ENCODE measurements at places on chromosomes 4 and X.

DNA sequence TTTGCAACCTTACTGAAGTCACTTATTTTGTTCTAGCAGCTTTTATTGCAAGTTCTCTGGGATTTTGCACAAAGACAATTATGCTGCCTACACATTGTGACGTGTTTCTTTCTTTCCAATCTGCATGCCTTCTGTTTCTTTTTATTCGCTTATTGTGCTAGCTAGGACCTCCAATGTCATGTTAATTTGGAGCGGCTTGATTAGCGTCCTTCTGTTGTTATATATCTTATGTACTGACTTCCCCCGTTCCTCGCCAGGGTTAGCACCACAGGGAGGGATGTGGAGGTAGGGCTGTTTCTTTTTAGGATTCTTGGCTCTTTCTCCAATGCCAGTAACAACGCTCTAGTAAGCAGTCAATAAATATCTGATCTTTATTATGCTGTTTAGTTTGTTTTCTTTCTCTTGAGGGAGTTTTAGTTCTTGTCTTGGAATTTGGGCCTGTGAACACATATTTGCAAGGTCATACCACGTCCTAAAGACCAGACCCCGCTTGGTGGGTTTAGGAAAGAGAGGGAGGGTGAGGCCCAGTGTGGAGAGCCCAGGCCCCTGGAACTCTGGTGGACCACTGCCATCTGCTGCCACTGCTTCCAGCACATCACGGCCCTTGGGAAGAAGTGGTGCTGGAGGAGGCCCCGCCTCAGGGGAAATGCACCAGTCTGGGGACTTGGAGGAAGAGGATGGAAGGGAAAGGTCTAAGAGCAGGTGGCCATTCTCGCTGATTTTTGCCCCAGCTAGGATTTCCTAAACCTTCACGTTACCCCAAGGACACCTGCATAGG lies 129.1 kb downstream of the TRIML1 start:
- no peak for DNase-seq

- no peak for DNase-seq
These were observed 7.3 kb downstream of the EMCN start for GRCh38 chr4:100510551-100510950.

GRCh38 chrX:132908891-132909290 lies 49.5 kb downstream of the HS6ST2 start:
- no peak for DNase-seq

DNA sequence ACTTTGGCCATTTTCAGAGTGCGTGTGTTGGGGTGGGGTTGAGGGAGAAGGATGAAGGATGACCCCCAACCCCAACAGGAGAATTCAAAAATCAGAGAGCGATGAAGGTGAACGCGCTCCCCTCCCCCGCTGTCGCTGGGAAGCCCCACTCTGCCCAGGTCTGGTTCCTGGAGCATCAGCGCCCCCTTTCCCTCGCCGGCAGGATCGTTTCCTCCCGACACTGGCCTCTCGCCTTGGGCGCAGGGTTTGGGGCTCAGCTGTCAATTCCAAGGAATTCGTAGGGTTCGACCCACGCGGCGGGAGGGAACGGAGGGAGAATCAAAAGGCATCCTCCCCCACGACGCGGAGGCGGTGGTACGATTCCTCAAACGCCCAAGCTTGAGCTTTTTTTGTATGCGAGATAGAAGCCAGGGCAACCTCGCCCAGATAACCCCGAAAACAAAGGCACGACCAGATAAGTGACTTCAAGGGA lies 1.0 kb upstream of the PDGFRA start:
- no peak for DNase-seq

- no peak for DNase-seq
These were observed 672 bp upstream of the C1QTNF7 start for GRCh38 chr4:15427161-15427560.

DNA sequence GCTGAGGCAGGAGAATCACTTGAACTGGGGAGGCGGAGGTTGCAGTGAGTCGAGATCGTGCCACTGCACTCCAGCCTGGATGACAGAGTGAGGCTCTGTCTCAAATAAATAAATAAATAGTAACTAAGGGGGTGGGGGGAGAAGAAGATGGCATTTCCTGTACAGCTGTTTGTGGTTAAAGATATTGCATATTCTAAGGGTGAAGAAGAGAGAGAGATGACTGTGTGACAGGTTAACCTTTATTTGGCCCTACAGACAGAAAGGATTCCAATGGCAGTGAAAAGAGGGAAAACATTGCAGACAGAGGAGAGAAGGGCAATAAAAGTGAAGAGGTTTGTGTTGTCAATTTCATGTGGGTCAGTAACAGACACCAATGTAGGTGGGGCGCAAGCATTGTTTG lies 9.4 kb downstream of the TASL start:
- DNase-seq: no peak

DNA sequence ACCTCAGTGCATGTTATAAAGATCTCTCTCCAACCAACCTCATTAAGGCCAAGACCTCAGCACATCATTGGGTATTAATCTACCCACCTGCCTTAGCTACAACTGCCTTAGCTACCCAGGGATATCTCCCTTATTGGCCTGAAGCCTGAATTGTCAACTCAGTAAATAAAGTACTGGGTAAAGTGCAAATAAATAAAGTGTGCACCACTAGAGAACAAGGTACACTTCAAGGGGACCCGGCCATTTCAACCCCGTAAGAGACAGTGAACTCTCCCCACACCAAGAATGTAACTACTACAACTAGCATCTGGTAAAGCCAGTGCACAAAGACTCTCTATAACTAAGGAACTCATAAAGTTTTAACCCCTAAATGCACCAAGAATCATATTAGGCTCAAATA lies 61.7 kb upstream of the POU3F4 start:
- DNase-seq: no peak

DNA sequence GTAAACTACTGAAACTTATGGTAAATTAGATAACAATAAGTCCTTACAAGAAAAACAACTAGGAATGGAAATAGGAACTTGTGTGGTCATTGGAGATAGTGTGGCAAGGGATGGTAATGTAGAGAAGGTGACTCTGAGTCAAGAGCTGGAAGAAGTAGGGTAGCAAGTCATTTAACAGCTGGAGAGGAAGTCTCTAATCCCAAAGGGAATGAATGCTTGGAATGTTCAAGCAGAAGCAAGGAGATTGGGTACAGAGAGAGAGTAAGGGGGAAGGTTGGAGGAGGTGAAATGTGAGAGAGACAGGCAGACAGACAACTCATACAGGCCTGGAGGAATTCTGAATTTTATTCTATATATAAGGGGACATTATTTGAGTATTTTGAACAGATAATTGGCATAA lies 260.6 kb upstream of the MAD2L1 start:
- DNase-seq: no peak

DNA sequence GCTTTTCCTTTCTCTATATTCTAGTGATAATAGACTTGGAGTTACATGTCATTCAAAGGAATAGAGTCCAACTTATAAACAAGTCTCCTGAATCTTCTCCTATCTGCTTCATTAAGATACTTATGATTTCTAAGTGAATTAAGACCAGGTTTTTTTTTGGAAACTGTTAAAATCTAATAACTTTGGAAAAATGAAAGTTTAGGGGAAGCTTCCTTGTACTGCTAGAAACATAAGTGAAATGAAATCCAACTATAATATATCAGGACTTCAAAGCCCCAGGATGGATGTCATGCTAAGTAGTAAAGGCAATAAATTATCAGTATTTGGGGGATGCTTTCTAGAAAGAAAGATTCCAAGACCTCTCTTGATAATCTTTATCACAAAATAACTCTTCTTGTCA lies 24.8 kb downstream of the GRIA2 start:
- DNase-seq: no peak

DNA sequence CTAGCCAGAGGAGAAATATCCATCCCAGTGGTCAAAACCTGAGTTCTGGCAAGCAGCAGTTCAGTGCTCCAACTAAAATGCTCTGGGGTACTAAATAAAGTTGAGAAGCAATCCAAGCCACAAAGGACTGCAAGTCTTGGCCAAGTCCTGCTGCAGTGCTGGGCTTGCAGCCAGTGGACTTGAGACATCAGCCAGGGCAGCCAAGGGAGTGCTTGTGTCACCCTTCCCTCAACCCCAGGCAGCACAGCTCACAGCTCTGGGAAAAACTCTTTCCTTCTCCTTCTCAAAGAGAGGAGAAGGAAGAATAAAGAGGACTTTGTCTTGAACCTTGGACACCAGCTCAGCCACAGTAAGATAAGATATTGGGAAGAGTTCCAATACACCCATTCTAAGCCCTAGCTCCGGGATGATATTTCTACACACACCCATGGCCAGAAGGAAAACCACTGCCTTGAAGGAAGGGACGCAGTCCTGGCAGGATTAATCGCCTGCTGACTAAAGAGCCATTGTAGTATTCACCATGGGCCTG lies 99.8 kb downstream of the PTCHD1 start:
- DNase-seq: no peak

DNA sequence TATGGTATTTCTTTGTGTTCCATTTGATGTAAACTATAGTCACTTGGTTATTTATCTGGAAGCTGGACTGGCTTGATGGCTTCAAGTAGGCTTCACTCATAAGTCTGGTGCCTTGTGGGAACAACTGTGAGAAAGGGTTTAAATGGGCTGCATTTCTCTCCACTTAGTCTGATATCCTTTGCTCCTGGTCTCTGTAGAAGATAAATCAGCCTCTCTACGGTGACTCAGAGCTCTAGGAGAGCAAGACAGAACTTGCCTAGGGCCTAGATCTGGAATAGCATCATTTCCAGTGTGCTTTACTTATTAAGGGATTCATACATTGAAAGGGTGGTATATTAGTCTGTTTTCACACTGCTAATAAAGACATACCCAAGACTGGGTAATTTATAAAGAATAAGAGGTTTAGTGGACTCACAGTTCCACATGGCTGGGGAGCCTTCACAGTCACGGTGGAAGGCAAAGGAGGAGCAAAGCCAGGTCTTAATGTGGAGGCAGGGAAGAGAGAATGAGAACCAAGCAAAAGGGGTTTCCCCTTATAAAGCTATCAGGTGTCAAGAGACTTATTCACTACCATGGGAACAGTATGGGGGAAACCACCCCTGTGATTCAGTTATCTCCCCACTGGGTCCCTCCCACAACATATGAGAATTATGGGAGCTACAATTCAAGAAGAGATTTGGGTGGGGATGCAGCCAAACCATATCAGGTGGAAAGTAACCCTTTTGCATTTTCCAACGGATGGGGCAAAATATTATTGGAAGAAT lies 1746.4 kb upstream of the PCDH7 start:
- no peak for DNase-seq

DNA sequence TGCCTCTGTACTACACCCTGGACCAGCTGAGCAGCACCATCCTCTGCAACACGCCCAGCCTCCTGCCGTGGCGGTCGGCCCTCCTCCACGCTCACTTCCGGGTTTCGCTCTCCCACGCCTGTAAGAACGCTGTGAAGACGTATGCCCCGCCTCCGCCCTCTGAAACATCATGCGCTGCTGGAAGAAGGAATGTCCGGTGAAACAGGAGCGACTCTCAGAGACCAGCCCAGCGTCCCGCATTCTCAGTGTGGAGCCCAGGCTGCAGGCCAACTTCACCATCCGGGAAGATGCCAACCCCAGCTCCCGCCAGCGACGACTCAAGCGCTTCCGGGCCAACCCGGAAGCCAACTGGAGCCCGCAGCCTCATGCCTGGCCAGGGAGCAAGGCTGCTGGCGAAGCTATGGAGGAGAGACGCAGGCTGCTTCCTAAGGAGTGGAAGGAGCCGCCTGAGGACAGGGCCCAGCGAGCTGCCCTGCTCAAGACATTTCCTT lies 186.1 kb upstream of the SLITRK2 start:
- no peak for DNase-seq

DNA sequence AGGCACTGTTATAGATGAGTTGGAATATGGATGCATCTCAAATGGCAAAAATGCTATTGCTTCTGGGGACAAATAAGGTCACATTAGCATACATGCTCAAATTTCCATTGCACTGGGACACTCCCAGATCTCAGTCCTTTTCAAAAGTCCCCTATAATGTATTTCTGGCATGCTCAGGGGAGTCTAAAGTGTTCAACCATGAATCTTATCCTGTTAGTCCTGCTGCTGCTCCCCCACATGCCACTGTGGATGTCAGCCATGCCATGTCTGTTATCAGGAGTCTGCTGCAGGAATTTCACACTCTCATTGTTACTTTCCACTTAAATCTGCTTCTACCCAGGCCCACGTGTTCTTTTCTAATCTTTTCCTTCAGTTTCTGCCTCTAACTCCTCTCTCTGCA lies 1000.6 kb downstream of the CCSER1 start:
- DNase-seq: no peak

- DNase-seq: no peak
These were observed 978 bp downstream of the HS6ST2 start for GRCh38 chrX:132957211-132958090.

DNA sequence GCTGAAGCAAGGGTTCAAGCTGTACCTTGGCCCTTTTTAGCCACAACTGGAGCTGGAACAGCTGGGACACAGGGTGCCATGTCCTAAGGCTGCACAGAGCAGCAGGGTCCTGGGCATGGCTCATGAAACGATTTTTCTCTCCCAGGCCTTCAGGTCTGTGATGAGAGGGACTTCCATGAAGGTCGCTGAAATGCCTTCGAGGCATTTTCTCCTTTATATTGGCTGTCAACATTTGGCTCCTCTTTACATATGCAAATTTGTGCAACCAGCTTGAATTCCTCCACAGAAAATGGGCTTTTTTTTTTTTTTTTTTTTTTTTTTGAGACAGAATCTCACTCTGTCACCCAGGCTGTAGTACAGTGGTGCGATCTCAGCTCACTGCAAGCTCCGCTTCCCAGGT lies 430.8 kb downstream of the PCDH11X start:
- no peak for DNase-seq

GRCh38 chrX:42577936-42578470 lies 200.0 kb downstream of the PPP1R2C start:
- no peak for DNase-seq

DNA sequence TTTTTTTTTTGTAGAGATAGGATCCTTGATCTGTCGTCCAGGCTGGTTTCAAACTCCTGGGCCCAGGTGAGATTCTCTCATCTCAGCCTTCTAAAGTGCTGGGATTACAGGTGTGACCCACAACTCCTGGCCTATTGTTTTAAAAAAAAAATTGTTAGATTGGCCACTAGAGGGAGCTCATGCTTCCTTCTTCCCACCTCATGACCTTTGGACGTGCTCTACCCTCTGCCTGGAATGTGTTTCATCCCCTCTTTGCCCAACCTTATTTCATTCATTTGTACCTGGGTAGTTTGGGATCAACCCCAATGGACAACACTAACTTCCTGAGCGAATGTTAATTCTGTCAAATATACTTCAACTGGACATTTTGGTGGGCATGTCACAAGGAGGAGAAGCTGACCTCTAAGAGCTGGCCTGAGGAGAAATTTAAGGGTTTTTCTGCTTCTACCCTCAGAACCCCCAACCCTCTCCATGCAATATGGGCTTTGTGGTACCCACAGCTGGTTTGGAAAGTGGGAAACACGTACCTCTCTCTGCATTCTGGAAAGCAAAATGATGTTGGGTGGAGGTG lies 6.4 kb downstream of the PPEF2 start:
- no peak for DNase-seq

- DNase-seq: no peak
These were observed 43.5 kb downstream of the FMR1NB start for GRCh38 chrX:148024425-148025148.
